ENCODE measurements at places on chromosomes 6 and 20.

DNA sequence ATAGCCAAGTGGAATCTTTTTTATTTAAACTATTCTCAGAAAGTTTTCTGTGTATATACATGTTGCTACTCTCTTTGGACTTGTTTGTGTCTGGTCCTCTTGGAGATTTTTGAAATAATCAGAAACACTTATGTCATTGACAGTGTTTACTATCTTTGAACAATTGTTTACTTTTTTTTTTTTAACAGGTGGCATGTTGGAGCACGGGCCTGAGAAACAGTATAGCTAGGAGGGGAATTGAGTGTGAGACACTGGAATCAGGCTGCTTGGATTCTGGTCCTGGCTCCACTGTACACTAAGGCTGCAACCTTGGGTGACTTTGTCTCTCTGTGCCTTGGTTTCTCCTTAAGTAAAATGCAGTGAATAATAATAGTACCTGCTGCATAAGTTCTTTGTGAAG, 279.6 kb downstream of the PRL start:
- no peak overlapping the region for H3K4me3 ChIP-seq
- H3K4me1 ChIP-seq = peaks cover 6% of the 10 kb centered on the region

- no peak overlapping the region for H3K27ac ChIP-seq
- DNase-seq = no peak
- peaks cover 17% of the 10 kb centered on the region for H3K4me1 ChIP-seq
- no peaks in the 10 kb centered on the region for H3K36me3 ChIP-seq
- H3K27me3 ChIP-seq = peaks cover 37% of the 10 kb centered on the region
- no peak overlapping the region for H3K4me3 ChIP-seq
Observed at GRCh38 chr6:43277643-43278523, 20.2 kb upstream of the SLC22A7 start.

DNA sequence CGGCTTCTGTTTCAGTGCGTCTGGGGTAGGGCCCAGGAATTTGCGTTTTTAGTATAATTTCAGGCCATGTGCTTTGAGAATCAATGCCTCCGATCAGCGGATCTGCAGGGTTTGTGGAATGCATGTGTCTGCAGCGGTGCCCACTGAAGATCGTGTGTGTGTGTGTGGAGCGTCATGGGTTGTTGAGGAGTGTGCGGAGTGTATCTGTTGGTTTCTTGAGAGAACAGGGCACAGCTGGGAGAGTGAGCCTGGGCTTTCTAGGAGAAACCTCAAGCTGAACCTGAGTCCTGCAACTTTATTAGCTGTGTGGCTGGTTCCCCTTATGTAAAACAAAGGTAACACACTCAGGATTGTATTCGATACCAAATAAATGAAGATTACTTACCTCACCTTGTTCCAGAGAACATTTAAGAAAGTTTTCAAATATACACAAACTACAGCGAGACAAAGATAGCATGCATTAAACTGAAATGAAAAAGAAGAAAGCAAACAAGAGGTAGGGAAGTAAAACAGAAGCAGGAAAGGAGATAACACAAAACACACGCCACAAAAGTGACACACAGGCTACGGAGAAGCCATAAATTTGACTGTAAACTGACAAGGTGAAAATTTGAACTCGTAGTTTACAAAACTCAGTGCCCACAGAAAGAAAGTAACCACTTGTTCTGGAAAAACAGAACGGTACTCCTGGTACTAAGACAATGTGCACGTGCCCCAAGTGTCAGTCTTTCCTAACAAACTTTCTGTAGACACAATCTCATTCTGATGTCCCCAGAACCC, 28.8 kb downstream of the PDE10A start:
- H3K4me1 ChIP-seq = peaks cover 19% of the 10 kb centered on the region
- DNase-seq = peak; percentile 21
- H3K27ac ChIP-seq = no peak overlapping the region
- no peaks in the 10 kb centered on the region for H3K36me3 ChIP-seq
- no peaks in the 10 kb centered on the region for H3K27me3 ChIP-seq

GRCh38 chr6:92762443-92763273, 656.7 kb downstream of the EPHA7 start:
- H3K27me3 ChIP-seq = no peaks in the 10 kb centered on the region
- no peaks in the 10 kb centered on the region for H3K36me3 ChIP-seq
- no peak overlapping the region for H3K4me3 ChIP-seq
- H3K27ac ChIP-seq = no peak overlapping the region

DNA sequence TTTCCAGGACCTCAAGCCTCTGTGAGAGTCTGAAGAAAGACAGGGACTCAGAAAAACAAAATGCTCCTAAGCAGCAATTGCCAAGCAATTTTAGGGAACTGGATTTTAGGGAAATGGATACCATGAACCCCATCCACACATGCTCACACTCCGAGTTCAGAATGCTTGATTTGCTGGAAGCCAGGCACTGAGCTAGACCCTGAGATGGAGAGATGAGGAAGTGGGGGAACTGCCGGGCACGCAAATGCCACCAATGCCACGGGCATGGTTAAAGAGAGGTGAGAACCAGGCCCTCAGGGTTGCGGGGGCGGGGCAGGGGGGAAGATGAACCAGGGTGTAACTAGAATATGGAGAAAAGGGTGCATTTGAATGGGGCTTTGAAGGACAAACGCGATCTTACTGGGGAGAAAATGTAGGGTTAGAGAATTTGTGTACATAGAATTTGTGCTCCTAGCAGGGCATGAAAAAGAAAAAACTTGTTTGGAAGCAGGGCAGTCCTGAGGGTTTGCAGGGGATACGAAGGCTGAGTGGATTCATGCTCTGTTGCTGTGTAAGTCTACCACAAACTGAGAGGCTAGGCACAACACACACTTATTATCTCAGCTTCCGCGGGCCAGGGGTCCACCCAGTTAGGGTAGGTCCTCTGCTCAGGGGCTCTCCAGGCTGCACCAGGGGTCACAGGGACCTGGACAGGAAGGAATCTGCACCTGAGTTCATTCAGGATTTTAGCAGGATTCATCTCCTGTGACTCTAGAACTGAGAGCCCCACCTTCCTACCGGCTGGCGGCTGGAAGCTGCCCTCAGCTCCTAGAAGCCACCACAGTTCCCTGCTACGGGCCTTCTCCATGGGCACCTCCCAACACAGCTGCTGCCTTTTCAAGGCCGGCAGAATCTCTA, 108.0 kb downstream of the SNX5 start:
- no peak overlapping the region for H3K27ac ChIP-seq
- H3K4me1 ChIP-seq = peaks cover 18% of the 10 kb centered on the region
- peak; percentile 42 for DNase-seq
- no peak overlapping the region for H3K4me3 ChIP-seq
- H3K27me3 ChIP-seq = no peaks in the 10 kb centered on the region

- H3K27me3 ChIP-seq = no peaks in the 10 kb centered on the region
- H3K4me1 ChIP-seq = no peaks in the 10 kb centered on the region
- no peak overlapping the region for H3K27ac ChIP-seq
Observed at GRCh38 chr6:68343901-68344300, 291.2 kb upstream of the ADGRB3 start.

DNA sequence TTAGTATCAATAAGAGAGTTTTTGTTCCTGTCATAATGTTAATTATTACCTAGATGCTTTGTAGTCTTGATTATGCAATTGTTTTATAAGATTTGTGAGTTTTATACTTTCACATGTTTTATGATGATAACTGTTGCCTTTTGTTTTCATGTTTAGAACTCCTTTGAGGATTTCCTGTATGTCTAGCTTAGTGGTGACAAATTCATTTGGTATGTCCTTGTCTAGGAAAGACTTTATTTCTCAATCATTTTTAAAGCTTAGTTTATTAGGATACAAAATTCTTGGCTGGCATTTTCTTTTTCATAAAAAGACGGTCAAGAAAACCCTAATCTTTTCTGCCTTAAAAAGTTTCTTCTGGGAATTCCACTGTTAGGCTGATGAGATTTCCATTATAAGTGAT, 849.9 kb upstream of the EYS start:
- no peaks in the 10 kb centered on the region for H3K36me3 ChIP-seq
- H3K27me3 ChIP-seq = no peaks in the 10 kb centered on the region
- DNase-seq = no peak
- no peaks in the 10 kb centered on the region for H3K4me1 ChIP-seq
- no peak overlapping the region for H3K4me3 ChIP-seq
- H3K27ac ChIP-seq = no peak overlapping the region

DNA sequence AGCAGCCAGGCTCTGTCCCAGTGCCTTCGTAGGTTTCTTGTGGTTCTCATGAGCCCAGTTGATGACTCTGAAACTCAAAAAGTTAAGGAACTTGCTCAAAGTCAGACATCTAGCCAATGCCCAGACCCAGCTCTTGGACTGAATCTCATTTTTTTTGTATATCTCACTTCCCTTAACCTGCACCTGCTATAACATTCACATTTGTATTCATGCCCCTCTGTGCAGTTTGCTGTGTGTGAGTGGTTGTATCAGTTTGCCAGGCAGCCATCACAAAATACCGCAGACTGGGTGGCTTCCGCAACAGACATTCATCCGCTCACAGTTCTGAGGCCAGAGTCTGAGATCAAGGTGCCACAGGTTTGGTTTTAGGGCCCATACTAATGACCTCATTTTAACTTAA, 49.9 kb downstream of the IPCEF1 start:
- no peak overlapping the region for H3K4me3 ChIP-seq
- H3K27me3 ChIP-seq = no peaks in the 10 kb centered on the region
- no peaks in the 10 kb centered on the region for H3K36me3 ChIP-seq
- no peak for DNase-seq

DNA sequence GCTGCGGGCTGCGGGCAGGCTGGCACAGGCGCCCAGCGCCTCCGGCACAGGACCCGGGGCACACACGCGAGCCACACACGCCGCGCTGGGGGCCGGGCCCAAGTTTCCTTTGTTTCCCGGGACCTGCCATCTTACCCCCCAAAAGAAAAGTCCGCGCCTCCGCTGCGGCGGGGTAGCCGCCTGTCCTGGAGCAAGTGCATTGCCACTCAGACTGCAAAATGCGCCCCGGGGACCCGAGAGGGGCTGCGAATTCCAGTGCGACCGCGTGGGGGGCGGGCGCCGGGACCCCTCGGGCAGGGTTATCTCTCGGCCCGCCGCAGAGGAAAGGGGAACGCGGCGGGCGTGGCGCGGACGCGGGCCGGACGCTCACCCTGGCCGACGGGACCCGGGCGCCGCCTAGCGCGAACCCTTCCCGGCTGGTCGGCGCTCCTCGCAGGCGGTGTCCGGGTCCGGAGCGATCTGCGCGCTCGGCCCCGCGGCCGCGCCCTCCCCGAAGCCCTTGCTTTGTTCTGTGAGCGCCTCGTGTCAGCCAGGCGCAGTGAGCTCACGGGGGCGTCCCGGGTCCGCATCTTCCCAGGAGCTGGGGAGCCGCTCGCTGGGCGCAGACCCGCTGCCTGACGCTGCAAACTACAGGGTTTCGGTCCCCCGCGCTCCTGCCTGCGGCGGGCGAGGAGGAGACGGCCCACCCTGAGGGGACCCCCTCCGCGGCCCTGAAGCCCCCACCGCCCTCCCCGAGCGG, 639 bp upstream of the CD24 start:
- peaks cover 11% of the 10 kb centered on the region for H3K27me3 ChIP-seq
- H3K4me3 ChIP-seq = peak overlapping the region; percentile 63

DNA sequence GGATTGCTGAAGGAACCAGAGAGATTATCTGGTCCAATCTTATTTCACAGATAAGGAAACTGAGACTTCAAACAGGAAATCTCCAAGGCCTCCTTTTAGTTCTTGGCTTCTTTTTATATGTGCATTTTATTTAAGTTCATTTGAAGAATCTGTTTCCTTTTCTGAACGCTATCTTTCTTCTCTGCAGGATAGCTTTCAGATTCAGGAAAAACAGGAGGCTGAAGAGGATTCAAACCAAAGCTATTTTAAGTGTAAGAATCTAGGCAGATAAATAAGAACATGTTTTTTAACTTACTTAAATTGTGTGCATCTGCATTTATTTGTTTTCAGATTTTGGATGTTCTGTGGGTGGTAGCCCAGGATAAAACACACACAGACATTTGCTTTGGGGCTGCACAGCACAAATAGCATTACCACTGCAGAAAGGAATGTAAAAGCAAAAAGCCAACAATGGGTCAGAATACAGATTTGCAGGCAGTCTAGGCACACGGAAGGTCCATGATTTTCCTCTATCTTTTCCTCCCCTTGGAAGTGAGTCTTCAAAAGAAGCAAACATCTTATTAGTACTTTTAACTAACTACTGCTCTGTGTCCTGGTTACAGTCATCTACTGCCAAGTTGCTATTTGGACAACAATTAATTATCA, 188.8 kb upstream of the TBX18 start:
- no peak overlapping the region for H3K27ac ChIP-seq
- H3K36me3 ChIP-seq = no peaks in the 10 kb centered on the region
- no peak overlapping the region for H3K4me3 ChIP-seq
- no peaks in the 10 kb centered on the region for H3K4me1 ChIP-seq

DNA sequence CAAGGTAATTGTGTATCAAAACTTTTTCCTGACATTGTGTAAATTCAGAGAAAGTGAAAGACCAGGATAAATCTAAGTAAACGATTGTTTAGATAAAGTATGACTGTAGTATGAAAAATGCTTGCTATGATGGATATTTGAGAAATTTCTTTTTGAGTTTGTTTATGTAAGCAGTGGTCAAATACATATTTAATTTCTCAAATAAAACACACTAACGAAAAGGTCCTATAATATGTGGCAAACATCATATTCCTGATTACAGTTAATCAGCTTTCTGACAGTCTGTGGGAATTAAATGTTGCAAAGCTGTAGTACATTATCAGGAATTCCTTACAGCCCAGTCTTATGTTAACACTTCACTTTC, 636.9 kb downstream of the MMUT start:
- no peak overlapping the region for H3K4me3 ChIP-seq
- H3K4me1 ChIP-seq = no peaks in the 10 kb centered on the region
- no peaks in the 10 kb centered on the region for H3K36me3 ChIP-seq
- no peaks in the 10 kb centered on the region for H3K27me3 ChIP-seq

GRCh38 chr20:12434672-12435071, 517.0 kb downstream of the BTBD3 start:
- DNase-seq = no peak
- no peaks in the 10 kb centered on the region for H3K27me3 ChIP-seq
- H3K36me3 ChIP-seq = no peaks in the 10 kb centered on the region
- no peak overlapping the region for H3K27ac ChIP-seq

- peak; percentile 64 for DNase-seq
- no peak overlapping the region for H3K4me3 ChIP-seq
- peaks cover 43% of the 10 kb centered on the region for H3K27me3 ChIP-seq
- no peaks in the 10 kb centered on the region for H3K36me3 ChIP-seq
- peaks cover 8% of the 10 kb centered on the region for H3K4me1 ChIP-seq
- H3K27ac ChIP-seq = no peak overlapping the region
Observed at GRCh38 chr6:44268095-44268628, 2.1 kb upstream of the TMEM151B start.

DNA sequence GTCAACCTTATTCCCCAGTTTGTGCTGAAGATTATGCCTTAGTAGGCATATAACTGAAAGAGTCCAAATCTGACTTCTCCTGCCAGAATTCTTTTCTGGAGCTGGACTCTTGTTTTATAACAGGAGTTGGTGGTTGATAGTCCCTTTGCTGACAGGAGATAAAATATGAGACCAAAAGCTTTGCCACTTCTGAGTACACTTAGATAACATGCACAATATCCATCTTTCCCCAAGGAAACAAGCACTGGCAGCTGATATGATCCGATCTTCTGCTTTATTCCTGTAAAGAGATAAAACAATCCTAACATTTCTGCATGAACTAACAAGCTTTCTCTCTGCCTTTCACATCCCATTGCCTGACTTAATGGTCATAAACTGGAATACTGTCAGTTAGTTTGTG, 1265.4 kb upstream of the ADGRB3 start:
- H3K27me3 ChIP-seq = no peaks in the 10 kb centered on the region
- no peaks in the 10 kb centered on the region for H3K36me3 ChIP-seq
- DNase-seq = no peak
- H3K4me1 ChIP-seq = no peaks in the 10 kb centered on the region
- H3K27ac ChIP-seq = no peak overlapping the region
- no peak overlapping the region for H3K4me3 ChIP-seq

- no peak overlapping the region for H3K4me3 ChIP-seq
- no peak overlapping the region for H3K27ac ChIP-seq
- no peaks in the 10 kb centered on the region for H3K27me3 ChIP-seq
- H3K4me1 ChIP-seq = peaks cover 13% of the 10 kb centered on the region
- no peak for DNase-seq
- H3K36me3 ChIP-seq = no peaks in the 10 kb centered on the region
Observed at GRCh38 chr20:2528671-2529271, 7.6 kb upstream of the TMC2 start.
